Globus pallidus (tissue), 1 donor: ENCODE measurements at places on chromosomes 13 and 19.

GRCh38 chr19:51586799-51587198, 15.7 kb downstream of the ZNF175 start:
- DNase-seq, result no peak

GRCh38 chr19:44823373-44823698, 14.4 kb downstream of the BCAM start:
- DNase-seq, result no peak

DNA sequence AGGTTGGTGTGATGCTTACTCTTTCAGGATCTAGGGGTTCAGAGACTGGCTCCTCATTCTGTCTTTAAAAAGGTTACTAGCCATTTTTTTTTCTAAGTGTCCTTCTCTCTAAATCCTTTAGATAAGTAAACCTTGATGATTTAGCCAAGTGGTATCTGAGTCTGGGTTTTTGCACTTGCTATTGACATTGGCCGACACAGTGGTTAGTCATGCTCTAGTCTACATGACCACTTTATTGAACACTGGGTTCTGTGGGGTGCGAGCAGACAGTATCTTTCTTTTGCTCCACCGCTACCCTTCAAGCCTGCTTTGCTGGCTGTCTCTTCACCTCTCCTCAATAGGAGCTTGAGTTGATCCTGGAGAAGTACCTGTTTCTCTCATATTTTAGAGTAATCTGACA, 6.2 kb upstream of the NUP58 start:
- DNase-seq, result no peak

DNA sequence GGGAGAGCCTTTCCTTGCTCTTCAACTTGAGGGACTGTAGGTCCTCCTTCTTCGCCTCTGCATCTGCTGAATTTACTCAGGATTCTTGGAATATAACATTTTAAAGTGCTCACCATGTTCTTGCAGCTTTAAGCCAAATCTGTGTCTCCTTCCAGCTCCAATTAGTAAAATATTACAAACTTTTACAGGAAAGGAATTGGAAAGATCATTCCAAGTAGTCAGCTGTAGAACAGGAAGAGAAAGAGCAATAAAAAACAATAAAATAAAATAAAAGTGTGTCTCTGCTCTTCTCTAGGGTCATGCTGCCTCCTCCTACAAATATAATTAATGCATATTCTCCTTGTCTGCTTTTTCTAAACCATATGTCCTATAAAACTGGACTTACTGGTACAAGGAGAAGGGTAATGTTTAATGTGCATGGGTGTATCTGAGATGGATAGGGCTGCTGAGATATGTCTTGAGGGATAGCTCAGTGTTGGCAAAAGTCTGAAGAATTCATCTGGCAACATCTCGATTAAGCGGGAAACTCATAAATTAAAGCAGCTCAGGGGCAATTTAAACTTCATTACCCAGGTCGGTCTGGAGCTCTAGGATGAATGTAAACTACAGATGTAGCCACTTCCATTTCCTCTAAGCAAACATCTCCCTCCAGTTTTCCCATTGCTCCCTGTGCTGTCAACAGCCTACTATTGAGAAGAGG, 25.0 kb downstream of the ENOX1 start:
- DNase-seq, result no peak

DNA sequence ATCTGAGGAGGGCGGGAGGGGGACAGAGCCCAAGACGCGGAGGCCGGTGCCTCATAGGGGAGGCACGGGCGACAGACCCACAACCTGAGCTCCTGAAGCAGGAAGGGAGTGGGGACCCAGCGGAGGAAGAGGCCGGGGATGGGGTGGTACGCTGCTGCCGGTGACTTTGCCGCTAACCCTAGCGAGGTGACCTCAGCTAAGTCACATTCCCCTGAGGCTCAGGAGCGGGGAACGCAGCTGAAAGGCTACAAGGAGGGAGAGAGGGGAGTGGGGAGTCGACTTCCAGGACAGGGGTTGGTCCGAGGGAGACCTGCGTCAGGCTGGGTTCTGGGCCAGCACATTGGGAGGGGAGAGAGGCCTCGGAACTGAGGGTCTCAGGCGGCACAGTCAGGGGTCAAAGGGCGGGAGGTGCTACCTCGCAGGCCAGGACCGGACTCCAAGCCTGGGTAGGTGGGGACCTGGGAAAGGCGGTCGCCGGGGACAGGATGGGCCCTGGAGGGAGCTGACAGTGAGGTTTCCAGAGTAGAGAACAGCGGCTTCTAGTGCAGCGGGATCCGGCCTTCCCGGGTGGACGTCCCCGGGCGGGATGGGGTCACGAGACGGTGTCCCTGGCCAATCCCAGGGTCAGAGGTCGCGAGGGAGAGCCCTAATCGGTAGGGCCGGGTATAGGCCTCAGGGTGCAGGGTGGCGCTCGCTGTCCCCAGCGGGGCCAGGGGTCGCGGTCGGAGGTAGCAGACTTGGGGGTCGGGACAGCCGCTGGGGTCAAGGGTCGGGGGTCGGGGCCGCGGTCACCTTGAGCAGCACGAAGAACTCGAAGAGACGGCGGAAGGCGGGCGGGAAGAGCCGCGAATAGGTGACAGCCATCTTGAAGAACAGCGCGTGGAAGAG, 699 bp downstream of the TMEM259 start:
- no peak for DNase-seq

GRCh38 chr13:23381866-23382265, 51.6 kb downstream of the SACS start:
- DNase-seq, result peak; percentile 74

DNA sequence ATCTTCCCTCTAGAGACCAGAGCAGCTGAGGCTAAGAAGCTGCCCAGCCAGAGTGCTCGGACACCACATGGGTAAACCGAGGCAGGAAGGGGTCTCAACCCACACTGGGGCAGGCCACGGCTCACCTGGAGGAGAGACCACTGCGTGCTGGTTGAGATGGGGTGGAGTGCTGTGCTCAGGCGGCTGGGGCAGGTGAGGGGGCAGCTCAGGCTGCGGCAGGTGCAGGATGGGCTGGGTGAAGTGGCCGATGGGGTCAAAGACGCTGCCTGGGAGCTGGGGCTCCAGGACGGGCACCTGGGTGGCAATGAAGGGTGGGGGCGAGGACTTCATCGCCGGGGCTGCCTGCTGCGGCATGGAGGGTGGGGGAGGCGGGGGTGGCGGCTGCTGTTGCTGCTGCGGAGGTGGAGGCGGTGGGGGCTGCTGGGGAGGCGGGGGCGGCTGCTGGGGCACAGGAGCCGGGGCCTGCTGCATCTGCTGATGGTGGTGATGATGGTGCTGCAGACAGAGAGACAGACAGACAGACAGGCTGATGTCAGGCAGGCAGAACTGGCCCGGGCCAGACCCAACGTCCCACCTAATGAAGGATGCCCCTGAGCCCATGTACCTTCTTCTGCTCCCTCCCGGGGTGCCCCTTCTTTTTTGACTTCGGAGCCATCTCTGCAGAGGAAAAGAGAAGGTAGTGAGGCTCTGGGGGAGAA, 12.0 kb upstream of the EPHX3 start:
- no peak for DNase-seq

- no peak for DNase-seq
These were observed 1.5 kb downstream of the KCNN1 start for GRCh38 chr19:17968362-17968761.

- no peak for DNase-seq
These were observed 15.0 kb downstream of the PAK4 start for GRCh38 chr19:39140594-39140993.

DNA sequence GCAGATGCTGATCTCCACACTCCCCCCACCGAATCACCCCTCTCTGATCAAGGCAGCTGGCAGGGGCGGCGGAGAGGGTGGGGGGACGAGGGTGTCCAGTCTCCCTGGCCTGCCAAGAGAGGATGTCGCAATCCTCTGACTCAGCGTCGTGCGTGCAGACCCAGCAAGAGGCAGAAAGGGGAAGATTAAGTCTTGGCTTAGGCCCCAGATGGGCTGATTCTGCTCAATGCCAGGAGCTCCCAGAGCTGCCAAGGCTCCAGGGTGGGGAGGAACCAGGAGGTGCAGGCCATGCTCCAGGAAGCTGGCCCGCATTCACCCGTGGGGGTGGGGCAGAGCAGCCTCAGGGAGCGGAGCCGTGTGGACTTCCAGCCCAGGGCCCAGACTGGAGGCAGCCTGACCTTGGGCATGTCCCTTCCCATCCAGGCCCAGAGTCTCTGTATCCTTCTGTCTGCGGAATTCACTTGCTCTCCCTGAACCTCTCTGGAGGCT, 6.6 kb upstream of the BCL3 start:
- DNase-seq, result peak; percentile 87

DNA sequence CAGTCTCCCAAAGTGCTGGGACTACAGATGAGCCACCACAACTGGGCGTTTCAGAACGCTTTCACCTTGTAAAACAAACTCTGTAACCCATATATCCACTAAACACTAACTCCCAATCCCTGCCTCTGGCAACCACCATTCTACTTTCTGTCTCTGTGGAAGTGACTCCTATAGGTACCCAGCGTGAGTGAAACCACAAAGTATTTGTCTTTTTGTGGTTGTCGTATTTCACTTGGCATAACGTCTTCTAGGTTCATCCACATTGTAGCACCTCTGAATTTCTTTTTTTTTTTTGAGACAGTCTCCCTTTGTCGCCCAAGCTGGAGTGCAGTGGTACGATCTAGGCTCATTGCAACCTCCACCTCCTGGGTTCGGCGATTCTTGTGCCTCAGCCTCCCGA, 44.8 kb downstream of the BRD4 start:
- no peak for DNase-seq

GRCh38 chr13:36447501-36447900, 15.2 kb downstream of the CCNA1 start:
- no peak for DNase-seq

DNA sequence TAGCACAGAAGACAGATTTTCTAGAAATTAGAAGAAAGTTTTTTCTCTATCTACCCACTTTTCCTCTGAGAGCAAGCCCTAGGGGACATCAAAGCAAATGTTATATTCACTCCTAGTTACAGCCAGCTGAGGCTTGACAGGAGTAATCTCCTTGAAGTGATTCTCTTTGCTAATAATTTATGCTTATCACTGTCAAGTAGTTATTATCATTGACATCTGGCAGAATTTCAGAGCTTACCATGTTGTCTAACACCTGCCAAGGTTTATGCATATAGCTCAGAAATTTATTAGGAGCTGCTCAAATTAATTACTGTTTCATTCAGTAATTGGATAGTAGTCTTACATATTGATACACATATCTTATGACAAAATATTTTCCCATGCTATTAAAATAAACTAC, 465.9 kb upstream of the ATXN8OS start:
- DNase-seq, result no peak

DNA sequence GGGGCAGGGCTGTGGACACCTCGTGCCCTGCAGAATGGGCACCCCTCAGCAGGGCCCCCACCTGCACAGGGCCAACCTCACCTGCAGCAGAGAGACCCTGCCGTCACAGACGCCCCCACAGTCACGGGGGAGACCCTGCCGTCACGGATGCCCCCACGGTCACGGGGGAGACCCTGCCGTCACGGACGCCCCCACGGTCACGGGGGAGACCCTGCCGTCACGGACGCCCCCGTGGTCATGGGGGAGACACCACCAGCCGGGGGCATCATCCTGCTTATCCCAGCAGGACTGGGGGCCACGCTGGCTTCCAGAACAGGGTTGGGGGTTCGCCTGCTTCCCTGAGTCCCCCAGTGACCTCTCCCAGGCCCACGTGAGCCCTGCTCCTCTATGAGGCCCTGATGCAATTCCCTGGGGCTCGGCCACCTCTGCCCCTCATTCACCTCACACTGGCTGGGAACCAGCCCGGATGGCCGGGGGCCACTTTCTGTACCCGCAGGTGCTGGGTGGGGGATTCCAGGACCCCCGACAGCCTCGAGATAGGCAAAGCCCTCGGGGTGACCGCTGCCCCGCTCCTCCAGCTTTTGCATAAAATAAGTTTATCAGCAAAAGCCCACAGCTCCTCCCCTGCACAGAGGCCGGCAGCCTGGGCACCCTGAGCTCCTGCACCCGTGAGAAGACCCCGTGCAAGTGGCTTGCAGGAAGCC, 23.6 kb downstream of the SBNO2 start:
- DNase-seq, result no peak

DNA sequence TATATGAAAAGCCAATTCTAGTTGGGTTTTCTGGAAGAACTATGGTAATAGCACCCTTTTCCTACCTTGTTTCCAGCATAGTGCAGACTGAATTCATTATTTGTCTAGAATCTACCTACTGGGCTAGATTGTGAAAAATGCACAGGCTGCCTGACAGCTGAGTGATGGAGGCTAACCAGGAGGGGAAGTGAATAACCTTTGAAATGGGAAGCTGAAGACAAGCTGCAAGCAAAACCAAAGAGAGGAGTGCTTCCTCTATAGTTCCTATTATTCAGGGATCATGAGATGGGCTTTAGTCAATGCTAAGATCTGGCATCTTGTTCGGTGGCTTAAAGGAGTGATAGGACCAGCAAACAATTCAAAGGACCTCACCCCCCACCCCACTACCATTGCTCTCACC, 26.9 kb downstream of the MZT1 start:
- no peak for DNase-seq

- no peak for DNase-seq
These were observed 6.6 kb downstream of the NDUFB7 start for GRCh38 chr19:14565298-14565679.

DNA sequence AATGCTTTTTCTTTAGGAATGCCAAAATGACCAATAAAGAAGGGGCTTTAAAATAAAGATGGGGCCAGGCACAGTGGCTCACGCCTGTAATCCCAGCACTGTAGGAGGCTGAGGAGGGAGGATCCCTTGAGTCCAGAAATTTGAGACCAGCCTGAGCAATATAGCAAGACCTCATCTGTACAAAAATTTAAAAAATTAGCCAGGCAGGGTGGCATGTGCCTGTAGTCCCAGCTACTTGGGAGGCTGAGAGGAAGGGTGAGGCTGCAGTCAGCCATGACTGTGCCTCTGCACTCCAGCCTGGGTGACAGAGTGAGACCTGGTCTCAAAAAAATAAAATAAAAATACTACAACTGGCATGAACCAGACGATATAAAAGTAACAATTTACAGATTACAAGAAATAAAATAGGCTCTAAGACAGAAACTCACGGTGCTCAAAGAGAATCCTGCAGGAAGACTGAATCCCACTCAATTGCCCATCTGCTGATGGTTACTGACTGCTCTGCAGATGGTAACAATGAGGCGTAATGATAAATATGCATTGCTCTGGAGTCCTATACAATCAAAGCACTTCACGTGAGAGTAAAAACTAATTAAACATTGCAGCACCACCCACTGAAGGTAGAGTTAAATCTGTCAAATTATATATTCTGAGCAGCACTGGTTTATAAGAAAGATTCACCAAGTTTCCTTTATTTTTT, 93.2 kb downstream of the LHFPL6 start:
- no peak for DNase-seq

GRCh38 chr13:51681037-51681678, 96.9 kb downstream of the WDFY2 start:
- DNase-seq, result no peak

DNA sequence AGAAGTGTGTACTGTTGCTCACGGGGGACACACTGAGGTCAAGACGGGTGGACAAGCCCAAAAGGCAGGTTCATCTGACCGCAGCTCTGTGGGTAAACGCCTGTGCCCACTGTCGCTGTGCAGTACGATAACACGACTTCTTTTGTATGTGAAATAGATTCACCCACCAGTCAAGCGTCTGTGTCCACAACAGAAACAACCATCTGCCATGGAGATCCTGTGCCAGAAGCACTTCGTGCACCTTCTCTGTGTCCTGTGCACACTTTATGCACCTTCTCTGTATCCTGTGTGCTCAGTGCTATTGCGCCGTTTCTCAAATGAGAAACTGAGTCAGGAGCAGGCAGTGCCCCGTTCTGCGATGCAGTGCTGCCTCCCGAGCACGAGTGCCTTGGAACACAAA, 138.9 kb downstream of the ATP11A start:
- no peak for DNase-seq

- no peak for DNase-seq
These were observed 160.4 kb upstream of the GPC6 start for GRCh38 chr13:93066187-93066586.
